Cerebellum (tissue), 4 donors: ENCODE measurements at places on chromosomes 7 and 10. TPM values are rescaled to one million over a fixed set of nuclear protein-coding genes. Genes with fewer than 3 reads are reported as not detected.

The OR2A1 gene
- not detected for total RNA-seq

The NSMCE4A gene
- total RNA-seq = 41.6 TPM

The TEX36 gene
- total RNA-seq = not detected

The TMEM236 gene
- total RNA-seq = 0.18 TPM

The STEAP4 gene
- total RNA-seq = 0.27 TPM

The ELAPOR2 gene
- total RNA-seq = 41.9 TPM

The PPP1R17 gene
- total RNA-seq = 4.4 TPM

The HHEX gene
- 2.1 TPM for total RNA-seq

The FBXL13 gene
- 9.2 TPM for total RNA-seq

DNA sequence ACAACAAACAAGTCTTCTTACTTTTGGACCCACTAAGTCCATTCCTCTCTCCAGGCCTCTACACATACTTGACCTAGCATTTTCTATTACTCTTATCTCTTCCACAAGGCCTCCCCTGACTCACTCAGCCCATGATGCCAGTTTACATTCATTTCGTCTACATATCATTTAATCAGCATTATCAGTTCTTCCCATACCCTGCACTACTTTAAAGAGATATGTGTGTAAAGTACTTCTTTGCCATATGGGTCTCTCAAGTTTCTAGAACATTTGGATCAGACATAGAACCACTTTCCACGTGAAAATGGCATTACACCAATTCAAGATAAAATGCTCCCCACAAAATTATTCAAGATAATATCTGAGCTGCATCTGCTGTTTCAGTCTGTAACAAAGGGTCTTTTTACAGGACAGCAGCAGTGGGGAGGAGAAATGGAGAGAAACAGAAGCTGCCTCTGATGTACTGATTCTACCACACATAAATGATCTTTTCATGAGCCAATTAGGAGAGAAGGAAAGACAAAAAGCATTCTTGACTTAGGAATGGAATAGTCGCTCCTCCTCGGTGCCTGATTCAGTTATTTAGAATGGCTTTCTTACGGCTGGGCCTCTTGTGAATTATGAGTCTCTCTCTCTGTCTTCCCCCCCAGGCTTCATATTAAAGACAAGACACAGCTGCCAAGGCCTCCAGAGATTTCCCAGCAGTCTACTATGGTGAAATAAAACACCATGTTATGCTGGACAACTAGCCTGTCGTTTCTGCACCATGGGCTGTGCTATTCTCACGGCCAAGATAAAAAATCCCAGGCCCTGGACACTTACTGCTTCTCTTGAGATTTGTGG, 46.9 kb upstream of the SEPTIN7 start:
- no peak for DNase-seq

- no peak for DNase-seq
Measured at GRCh38 chr10:2921956-2922680, 145.2 kb upstream of the PFKP start.

GRCh38 chr7:157797361-157797760, 460.6 kb downstream of the DNAJB6 start:
- no peak for DNase-seq

- DNase-seq = no peak
Measured at GRCh38 chr10:58158806-58159205, 108.9 kb downstream of the IPMK start.

DNA sequence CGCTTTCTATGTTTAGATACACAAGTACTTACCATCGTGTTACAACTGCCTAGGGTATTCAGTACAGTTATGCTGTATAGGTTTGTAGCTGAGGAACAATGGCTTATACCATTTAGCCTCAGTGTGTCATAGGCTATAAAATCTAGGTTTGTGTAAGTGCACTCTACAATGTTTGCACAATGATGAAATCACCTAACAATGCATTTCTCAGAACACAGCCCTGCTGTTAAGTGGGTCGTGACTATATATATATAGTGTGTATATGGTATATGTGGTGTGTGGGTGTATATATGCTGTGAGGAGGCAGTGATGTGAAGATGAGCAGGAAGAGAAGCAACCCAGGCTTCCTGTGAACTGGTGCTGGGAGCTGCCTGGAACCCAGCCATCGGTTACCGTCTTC, 65.6 kb upstream of the MKI67 start:
- DNase-seq = no peak

- peak; percentile 88 for DNase-seq
Measured at GRCh38 chr7:5494683-5495561, 71.3 kb upstream of the TNRC18 start.

DNA sequence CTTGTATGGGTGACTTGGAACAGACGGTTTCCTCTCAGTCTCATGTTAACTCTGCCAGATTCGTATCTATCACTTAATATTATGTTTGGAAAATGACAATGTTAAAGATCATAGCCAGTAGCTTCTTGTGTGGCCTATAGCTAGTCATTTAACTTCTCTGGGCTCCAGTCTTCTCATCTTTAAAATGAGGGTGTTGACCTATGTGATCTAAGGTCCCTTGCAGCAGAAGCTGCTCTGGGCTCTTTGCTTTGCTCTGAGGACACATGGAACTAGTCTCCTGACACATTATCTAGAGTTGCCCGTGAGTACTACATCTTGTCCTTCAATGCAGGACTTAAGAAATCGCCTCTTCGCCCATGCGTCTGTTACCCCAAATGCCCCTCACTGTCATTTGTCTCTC, 93.1 kb downstream of the TMEM178B start:
- DNase-seq = no peak

GRCh38 chr7:42208572-42208971, 28.4 kb downstream of the GLI3 start:
- no peak for DNase-seq

- peak; percentile 65 for DNase-seq
Measured at GRCh38 chr10:73837072-73837471, 25.7 kb upstream of the NDST2 start.

- DNase-seq = no peak
Measured at GRCh38 chr10:3538656-3539531, 246.1 kb downstream of the KLF6 start.

DNA sequence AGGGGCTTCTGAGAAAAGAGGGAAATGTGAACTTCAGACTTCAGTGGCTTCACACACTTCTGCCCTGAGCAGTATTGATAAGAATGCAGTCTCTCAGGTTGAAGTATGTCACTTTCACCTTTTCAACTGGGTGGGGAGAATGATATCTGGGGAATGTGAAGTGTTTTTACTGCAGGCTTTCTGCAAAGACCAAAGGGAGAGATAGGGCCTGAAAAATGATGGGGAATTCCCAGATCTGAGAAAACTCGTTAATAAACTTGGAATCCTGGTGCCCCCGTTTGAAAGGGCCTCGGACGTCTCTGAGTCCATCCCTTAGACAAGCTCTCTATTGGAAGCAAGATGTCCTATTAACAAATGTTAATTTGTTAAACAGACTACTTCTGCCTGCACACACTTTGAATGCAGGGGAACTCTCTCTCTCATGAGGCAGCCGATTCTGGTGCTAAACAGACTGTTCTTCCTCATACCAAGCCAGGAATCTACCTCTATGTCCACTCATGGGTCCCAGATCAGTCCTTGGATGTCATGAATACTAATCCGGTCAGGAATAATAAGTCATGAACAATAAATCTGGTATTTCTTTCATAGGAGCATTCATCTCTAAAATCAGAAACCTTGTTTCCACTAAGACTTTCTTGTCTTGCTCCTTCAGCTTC, 193.6 kb downstream of the JCAD start:
- DNase-seq = no peak

DNA sequence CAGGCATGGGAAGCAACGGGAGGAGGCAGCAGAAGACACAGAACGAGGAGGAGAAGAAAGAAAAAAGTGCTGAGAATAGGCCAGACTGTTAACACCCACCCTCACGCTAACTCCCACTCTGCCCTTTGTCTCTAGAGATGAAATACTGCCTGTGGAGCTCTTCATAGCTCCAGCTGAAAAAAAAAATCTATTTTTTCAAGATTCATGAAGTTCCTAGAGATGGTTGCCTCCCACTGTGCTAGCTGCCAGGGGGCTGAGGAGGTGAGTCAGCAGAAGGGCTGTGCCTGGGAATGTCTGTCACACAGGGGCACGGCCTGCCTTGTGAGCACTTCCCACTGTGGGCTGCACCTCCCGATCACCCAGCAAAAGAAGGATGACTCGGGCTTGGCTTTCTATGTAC, 144.5 kb downstream of the RNF216 start:
- no peak for DNase-seq

- DNase-seq = no peak
Measured at GRCh38 chr10:121514141-121514865, 83.9 kb downstream of the FGFR2 start.

- no peak for DNase-seq
Measured at GRCh38 chr7:158861004-158861787, 4.8 kb downstream of the DYNC2I1 start.

- DNase-seq = no peak
Measured at GRCh38 chr10:87782721-87783120, 35.3 kb downstream of the ATAD1 start.
